ENCODE measurements at places on chromosomes 5 and 9. TPM values are rescaled to one million over a fixed set of nuclear protein-coding genes. Genes with fewer than 3 reads are reported as not detected.

GRCh38 chr5:102762095-102762534 lies 7.0 kb downstream of the PAM start:
- no peak for DNase-seq

DNA sequence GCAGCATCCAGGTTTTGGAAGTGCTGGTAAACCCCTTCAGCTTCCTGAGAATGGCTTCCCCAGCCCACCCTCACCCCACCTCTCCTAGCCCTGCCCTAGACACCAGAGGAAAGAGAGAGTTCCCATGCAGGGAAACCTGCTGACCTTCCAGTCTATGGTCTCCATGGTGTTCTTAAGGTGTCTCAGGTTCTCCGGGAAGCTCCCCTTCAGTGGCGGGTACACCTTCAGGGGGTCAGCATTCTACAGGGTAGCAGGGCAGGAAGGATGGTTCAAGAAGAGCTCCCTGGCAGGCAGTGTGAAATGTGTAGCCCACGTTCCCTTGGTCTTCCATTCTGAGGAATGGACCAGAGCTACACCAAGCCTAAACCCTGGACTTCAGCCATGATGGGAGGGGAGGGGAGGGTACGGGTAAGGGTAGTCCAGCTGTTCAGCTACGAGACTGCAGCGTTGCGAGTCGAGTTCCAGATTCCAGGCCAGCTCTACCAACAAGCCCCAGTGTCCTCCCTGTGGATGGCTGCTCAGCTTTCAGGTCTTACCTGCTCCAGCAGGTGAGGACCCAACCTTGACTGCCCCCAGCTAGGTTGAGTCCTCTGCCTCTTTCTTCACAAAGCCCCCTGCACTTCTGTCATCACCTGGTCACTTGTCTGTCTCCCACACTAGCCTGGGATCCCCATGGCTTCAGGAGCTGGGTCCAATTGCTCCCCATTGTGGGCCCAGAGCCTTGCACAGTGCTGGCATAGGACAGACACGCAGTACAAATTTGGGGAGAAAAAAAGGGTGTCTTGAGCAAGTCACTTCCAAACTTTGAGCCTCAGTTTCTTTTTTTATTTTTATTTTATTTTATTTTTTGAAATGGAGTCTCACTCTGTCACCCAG lies 7.5 kb downstream of the CD74 start:
- DNase-seq = no peak

DNA sequence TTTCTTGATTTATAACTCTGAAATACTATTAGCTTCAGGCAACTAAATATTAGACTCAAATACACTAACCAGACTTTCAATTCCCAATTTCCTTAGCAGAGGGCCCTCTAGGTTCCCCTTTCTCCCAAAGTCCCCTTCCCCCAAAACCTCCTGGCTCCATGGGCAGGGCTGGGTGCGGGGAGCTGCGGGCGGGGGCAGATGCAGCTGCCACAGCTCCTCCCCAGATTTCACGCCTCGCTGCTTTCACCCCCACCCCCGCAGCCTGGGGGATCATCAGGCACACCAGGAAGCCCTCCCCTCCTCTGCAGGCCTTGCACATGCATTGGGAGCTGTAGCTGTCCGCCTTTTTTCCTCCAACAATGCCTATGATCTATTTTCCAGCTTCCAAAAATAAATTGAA lies 82.8 kb upstream of the SPATA31C2 start:
- DNase-seq = no peak

DNA sequence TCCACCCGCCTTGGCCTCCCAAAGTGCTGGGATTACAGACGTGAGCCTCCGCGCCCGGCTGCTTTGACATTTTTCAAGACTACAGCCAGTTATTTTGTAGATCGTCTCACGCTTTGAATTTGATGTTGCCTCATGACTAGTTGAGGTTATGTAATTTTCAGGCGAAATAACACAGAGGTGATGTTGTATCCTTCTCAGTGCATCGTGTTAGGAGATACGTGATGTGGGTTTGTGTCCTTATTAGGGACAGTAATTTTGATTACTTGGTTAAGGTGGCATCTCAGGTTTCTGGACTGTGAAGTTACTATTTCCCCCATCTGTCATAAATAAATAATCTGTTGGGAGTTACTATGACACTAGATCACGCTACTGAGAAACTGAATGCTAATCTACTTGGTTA lies 25.0 kb downstream of the CTNNA1 start:
- no peak for DNase-seq

- DNase-seq = no peak
These were observed 290.4 kb upstream of the PDE4D start for GRCh38 chr5:60183881-60184280.

- DNase-seq = no peak
These were observed 15.9 kb downstream of the OR2Y1 start for GRCh38 chr5:180723936-180724335.

The DAP gene
- total RNA-seq = 12.2 TPM

DNA sequence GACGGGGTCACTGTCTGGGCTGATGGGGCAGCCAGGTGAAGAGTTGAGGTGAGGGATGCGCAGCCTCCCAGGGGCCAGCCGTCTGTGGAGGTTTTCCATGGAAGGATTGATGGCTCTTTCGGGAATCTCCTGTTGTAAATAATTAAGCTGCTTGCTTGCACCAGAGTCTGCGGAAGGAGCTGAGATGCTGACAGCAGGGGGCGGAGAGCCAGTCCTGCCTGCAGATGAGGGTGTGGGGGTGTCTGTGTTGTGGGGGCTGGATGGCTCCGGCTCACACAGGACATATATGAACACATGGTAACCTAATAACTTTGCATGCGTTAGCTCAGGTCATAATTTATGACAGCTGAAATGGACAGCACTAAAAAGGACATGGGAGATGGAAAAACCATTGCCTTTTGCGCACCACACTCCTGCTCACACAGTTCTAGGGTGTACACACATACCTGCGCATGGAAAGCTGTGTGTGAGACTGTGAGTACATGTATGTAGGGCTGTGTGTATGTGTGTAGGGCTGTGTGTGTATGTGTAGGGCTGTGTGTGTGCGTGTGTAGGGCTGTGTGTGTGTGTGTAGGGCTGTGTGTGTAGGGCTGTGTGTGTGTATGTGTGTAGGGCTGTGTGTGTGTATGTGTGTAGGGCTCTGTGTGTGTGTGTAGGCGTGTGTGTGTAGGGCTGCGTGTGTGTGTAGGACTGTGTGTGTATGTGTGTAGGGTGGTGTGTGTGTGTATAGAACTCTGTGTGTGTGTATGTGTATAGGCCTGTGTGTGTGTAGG lies 36.8 kb upstream of the SEMA4D start:
- no peak for DNase-seq

DNA sequence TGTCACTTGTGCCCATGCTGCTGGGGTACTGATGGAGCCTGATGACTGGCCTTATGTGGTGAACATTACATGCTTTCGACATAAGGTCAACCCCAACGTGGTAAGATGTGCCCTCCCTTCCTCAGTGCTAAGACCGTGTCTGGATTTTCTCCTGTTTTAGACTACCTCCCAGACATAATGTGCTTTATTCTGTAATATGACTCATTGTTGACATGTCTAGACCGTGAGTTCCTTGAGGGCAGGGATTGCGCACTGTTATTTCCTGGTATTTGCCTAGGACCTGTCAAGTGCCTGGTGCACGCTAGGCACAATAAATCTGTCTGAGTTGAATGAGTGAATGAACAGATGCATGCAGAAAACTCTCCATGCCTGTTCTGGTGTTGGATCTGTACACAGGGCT lies 346.0 kb downstream of the KDM4C start:
- DNase-seq = no peak

DNA sequence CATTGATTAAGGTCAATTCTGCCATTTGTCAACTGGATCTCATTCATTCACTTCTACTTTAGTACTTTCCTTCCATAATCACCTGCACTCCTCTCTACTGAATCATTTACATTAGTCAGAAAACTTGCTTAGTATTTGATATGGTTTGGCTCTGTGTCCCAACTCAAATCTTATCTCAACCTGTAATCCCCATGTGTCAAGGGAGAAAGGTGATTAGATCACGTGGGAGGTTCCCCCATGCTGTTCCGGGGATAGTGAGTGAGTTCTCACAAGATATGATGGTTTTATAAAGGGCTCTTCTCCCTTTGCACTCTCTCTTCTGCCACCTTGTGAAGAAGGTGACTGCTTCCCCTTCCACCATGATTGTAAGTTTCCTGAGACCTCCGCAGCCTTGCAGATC lies 23.7 kb upstream of the UGCG start:
- no peak for DNase-seq

DNA sequence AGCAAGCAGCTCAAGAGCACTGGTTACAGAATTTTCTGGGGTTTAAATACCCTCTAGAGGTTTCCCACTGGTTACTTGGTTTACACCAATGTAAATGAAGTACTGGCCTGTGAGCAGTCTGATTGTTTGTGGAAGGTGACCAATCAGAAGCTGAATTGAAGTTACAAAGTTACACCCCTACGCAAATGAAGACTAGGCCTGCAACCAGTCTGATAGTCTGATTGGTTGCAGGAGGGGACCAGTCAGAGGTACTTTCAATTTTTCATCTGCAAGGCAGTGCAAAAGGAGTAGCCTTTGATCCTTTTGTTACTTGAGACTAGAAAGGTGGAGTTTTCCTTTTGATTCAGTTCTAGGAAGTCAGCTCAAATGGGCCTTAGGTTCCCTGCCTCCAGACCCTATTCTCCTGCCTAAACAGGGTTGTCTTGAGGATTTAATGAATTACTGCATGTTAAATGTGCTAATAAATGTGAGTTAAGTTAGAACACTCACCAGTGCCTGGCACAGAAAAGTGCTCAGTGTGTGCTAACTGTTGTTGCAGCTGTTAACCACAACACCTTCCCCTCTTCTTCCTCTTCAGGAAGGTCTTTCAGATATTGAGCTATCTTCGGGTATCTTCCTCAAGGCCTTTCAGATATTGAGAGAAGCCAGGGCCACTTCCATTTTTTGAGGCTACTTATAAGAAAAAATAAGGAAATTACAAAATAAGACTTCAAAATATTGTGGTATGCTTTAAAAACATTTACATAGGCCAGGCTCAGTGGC lies 32.1 kb upstream of the CLINT1 start:
- no peak for DNase-seq

DNA sequence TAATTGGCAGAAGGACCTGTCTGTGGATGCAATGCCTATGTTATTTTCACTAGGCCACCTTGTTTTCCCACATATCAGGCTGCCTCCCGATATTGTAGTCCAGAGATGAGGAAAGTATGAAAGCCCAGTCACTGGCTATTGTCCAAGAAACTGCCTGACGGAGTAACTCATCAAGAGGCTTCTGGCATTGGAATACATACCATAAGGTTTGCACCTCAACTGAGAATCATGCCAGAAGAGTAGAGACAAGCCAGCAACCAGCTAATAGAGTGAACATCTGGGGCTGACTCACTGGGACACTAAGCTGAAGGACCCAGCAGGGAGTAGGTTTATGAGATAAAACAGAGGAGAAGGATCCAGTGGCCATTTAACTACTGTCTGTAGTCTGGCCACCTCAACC lies 137.2 kb upstream of the FST start:
- no peak for DNase-seq

Measured in neural progenitor cell (in vitro differentiated cells).